Activated T-cell treated with anti-CD3 and anti-CD28 coated beads, Interleukin-2, amount 50 U/mL, for 1 hour (primary cell): ENCODE measurements at places on chromosomes 5 and 9.

DNA sequence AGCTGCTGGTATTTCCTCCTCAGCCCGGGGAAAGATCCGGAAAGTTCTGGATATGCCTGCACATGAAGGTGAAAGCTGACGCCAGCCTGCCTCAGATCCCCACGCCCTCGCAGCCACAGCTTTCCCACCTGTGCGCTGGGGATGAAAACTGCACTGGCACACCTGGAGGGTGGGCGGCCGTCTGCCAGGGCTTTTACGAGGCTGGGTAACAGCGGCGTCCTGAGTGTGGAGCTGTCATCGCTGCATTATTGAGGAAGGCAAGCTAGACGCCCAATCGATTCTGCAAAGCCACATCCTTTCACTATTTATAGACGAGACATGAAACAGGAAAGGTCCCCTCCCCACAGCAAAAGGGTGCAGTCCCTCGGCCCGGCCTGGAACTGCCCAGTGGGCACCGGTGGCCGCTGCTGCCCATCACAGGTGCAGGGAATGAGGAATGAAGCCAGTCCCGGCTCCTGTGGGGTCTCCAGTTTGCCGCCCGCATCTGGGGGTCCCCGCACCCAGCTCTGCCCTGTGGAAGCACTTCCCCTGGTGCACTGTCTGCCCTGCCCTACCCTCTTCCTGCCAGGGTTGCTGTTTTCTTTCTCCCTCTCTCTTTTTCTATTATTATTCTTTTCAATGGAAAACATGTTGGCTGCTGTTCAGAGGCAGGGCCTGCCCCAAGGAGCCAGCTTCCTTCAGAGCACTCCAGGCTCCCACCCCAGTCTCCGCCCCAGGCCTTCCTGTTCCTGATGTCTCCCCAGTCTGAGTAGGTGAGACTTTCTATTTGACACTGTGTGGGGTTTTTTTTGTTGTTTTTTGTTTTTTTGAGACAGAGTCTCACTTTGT, 7.0 kb downstream of the NOTCH1 start:
- peak; percentile 54 for DNase-seq

DNA sequence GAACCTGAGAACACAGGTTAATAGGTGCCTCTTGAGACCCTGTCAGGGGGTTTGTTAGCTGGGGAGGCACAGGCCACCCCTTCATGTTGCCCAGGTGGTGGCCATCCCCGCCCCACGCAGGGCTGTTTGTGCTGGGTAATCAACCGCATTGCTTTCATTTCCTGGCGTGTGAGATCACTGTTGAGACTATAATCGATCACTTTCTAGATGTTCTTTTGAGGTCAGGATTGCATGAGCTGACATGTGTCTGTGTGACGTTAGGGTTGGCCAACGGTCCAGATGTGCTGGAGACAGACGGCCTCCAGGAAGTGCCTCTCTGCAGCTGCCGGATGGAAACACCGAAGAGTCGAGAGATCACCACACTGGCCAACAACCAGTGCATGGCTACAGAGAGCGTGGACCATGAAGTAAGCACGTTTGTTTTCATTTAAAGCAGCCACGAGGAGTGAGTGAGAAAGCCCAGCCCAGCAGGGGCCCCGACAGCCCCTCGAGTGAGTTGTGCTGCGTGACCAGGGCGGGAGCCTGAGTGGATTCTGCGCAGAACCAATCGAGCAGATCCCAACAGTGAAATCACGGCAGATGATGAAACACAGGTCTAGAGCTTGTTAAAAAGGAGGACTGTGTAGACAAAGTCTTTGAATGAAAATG, 115.0 kb upstream of the CACNA1B start:
- no peak for DNase-seq

GRCh38 chr5:158499892-158500418, 599.8 kb downstream of the EBF1 start:
- no peak for DNase-seq

GRCh38 chr5:176530393-176530982, 6.7 kb downstream of the RNF44 start:
- DNase-seq, result peak; percentile 34

DNA sequence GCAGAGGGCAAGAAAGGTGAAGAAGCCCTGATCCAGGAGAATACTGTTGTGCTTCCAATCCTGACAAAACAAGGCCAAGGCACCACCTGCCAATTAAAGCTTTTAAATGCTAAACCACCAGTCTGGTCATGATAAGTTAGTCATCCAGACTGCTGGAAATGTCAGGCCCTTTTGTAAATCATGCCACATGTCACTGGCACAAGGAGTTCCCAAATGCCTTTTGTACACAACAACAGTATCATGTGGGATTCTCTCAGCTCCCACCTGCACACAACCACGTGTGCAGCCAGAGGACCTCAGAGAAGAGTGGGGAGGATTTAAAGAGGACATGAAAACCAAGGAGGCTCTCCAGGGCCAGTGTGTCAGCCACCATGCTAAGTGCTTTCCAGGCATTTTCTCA, 99.3 kb downstream of the CDK5RAP2 start:
- no peak for DNase-seq

GRCh38 chr5:121009058-121009457, 545.0 kb downstream of the PRR16 start:
- no peak for DNase-seq

DNA sequence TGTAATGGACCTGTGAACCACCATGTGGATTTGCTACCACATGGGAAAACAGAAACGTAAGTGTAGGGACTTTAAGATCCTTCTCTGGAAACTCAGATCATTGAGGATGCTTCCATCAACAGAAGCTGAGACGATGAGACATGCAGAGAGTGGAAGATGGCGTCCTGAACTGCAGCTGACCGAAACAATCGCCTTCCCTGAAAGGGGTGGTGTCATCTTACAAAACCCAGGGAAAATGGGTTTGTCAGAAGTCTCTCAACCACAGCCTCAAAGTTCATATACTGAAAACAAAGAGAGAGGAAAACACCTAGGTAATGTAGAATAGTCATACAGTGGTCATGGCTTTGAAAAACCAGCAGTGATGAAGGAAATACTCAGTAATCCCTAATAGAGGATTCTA, 6.6 kb upstream of the PTPN3 start:
- no peak for DNase-seq

GRCh38 chr9:135295551-135296300, 183.9 kb upstream of the PPP1R26 start:
- DNase-seq, result no peak

GRCh38 chr5:166251786-166252185, 2039.7 kb upstream of the WWC1 start:
- DNase-seq, result no peak

DNA sequence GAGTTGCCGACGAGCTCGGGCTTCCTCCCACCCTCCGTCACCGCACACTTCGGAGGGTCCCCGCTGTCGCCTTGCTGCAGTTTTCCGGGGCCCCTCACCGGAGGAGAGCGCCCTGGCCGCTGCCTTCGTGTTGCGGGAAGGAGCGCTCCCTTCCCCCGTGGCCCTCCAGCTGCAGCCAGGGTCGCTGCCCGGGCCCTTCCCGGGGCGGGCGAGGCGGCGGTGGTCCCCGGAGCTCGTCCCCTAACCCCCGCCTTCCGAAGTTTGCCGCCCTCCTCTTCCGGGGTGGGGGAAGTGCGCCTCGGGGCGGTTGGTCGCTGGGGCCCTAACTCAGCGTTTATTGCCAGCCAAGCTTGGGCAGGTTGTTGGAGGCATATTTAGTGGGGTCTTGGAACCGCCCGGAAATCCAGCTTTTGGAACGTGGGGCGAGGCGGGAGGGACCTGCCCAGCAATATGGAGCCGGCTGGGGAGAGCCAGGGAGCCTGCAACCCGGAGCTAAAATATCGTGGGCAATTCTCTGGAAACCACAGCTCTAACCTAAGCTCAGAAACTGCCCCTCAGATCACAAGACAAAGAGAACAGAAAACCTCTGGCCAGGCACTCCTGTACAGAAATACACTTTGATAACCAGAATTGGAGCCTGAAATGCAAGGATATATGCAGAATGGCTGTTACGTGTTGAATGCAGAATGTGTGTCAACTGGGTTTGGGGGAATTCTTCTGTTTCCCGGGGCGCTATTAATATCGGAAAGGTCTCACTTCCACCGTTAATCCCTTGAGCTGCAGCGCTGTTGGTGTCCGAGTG, 890 bp downstream of the PIK3R1 start:
- peak; percentile 67 for DNase-seq

- DNase-seq, result no peak
Observed at GRCh38 chr5:167412556-167412955, 878.9 kb upstream of the WWC1 start.

GRCh38 chr5:31626156-31626555, 12.8 kb upstream of the PDZD2 start:
- no peak for DNase-seq

GRCh38 chr9:88653911-88654310, 118.9 kb downstream of the NXNL2 start:
- no peak for DNase-seq

DNA sequence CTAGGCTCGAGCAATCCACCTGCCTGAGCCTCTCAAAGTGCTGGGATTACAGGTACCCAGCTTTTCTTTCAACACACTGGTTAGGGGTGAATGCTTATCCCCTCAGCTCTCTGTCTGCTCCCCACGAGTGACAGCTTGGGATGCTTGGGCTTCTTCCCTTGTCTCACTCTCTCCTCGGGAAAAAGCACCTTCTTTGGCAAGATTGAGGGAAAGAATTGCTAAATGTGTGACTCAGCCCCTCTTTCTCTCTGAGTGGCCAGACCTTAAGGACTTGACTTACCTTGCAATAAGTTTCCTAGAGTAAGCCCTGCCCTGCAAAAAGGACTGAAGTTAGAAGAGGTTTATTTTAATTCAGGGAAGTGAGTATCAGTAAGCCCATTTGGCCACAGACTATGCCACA, 68.1 kb upstream of the ERBIN start:
- no peak for DNase-seq

GRCh38 chr5:139806726-139807646, 11.4 kb downstream of the PSD2 start:
- DNase-seq, result no peak

DNA sequence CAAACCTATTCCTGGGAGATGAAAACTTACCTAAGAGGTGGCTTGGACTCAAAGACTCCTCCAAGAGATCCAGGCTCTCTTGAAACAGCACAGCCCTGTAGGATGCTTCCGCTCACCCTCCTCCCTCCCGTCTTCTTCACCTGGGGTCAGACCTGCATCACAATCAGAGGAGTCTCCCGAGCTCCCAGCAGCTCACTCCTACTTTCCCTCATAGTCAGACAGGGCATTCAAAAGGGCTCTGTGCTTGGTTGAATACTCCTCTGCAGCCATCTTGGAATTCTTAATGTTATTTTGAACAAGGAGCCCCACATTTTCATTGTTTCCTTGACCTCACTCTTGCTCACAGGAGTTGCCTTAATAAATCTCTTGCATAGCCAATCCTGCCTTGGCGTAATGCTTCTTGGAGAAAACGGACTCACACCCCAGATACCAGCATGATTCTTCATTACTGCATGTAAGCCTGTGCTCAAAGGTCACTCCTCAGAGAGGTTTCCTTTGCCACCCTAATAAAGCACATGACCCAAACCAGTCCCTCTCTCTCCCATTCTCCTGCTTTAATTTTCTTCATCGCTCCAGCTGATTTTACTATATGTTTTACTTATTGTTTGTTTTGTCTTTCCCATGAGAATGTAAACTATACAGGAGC, 47.1 kb upstream of the IFNK start:
- DNase-seq, result no peak

- DNase-seq, result no peak
Observed at GRCh38 chr9:16210440-16210839, 657.6 kb downstream of the CCDC171 start.

DNA sequence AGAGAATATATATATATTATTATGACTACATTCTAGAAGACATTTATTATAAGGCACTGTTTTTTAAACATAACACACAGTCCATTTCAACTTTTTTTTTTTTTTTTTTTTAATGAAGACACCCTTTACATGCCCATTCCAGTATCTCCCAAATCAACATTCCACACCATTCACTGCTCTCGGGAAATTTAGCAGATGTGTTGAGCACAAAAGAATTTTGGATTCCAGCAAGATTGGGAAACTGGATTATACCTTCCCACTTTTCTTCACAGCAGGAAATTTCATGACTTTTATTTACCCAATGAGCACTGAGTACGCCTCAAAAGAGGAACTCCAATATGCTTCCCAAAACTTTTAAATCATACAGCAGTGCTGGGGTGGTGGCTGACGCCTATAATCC, 333.6 kb upstream of the DAB2 start:
- no peak for DNase-seq

DNA sequence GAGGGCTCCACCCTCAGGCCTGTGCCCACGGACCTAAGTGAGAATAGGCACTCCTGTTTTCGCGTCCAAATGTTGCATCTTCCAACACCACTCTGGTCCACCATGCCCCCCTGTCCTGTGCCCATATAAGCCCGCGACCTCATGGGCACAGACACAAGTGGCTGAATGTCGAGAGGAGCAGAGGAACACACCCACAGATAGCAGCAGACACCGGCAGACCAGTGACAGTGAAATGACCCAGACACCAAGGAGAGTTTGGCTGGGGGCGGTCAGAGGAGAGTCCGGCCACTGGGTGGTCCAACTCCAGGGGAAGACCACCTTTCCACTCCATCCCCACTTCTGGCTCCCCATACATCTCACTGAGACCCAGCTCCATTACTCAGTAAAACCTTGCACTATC, 161.4 kb upstream of the DAB2 start:
- DNase-seq, result no peak

GRCh38 chr5:136769900-136770684, 404.7 kb upstream of the TRPC7 start:
- no peak for DNase-seq

- no peak for DNase-seq
Observed at GRCh38 chr5:133794771-133795415, 173.5 kb downstream of the C5orf15 start.

DNA sequence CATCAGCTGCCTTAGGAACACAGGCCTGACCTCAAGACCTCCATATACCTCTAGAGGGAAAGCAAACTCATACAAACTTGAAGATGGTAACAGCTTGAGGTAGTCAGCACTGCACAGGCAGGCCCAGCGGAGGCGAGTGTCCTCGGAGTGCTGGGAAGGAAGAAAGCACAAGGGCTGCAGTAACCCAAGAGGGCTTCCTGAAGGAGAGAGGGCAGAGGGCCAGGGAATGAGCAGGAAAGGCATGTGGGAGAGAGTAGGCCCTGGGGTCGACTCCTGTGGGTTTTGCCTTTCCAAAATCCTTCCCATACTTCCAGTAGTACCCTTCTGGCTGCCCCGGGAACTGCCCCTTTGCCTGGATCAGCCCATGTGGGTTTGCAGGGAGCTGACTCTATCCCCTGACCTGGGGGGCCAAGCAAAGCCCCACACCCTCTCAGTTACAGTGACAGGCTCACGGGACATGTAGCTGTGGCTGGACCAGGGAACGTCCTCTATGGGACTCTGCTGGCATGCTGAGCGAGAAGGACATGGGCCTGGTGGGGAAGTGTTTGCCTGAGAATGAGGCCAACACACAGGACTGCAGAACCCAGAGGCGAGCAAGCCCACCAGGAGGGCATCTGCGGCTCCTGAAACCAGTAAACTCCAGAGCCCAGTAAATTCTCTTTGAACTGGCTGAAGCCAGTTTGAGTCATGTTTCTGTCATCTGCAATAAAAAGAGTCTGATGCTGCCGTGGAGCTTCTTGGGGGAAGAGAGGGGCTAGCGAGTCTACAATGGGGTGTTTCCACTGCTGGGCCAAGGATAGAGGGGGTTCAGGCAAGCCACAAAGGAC, 64.1 kb downstream of the COL23A1 start:
- no peak for DNase-seq
